NCI-H774 (cell line): ENCODE measurements at places on chromosomes 11 and 22.

DNA sequence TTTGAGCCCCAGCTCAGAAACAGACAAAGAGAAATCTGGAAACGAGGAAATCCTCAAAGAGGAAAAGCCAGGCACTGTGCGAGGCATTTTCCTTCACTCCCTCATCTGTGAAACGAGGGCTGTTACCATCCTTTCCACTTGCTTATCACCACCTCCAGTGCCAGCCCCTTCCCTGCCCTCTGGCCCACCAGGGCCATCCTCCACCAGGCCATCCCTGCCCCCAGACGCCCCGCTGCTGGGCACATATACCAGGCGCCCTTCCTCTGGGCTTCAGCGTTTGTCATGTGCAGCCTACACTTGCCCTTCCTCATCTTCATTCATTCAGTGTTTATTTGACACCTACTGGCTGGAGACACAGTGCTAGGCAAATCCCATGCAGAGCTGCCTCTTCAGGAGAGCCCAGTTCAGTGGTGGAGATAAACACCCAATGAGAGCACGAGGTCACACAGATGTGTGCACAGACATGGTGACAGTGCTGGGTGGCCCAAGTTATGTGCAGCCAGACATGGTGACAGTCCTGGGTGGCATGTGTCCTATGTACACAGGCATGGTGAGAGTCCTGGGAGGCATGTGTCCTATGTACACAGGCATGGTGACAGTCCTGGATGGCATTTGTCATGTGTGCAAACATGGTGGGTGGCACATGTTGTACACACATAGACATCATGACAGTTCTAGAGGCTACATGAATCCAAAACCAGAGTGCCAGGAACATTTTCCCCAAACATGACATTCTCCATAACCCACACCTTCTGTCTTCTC, 9.7 kb downstream of the SPTBN2 start:
- no peak for DNase-seq

DNA sequence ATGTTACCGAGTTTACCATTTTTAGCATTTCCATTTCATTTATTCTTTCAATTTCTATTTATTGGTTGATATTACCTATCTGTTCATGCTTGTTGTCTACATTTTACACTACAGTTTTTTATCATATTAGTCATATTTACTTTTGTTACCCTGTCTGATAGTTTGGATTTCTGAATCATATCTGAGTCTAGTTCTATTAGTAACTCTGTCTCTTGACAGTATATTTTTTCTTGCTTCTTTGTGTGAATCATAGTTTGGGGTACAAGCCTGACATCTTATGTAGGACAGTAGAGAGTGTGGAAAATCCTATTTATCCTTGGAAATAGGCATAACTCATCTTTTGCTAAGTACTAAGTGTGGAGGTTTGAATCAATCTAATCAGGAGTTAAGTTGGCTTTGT, 263.9 kb upstream of the SESN3 start:
- DNase-seq, result no peak

GRCh38 chr22:23908587-23909205, 14.5 kb downstream of the MIF start:
- no peak for DNase-seq

GRCh38 chr22:43616645-43617044, 195.5 kb downstream of the EFCAB6 start:
- DNase-seq, result no peak
